ENCODE measurements at places on chromosomes 13 and 19.
A peak's percentile ranks its signal among the peaks of the same experiment; 100 is the strongest.

DNA sequence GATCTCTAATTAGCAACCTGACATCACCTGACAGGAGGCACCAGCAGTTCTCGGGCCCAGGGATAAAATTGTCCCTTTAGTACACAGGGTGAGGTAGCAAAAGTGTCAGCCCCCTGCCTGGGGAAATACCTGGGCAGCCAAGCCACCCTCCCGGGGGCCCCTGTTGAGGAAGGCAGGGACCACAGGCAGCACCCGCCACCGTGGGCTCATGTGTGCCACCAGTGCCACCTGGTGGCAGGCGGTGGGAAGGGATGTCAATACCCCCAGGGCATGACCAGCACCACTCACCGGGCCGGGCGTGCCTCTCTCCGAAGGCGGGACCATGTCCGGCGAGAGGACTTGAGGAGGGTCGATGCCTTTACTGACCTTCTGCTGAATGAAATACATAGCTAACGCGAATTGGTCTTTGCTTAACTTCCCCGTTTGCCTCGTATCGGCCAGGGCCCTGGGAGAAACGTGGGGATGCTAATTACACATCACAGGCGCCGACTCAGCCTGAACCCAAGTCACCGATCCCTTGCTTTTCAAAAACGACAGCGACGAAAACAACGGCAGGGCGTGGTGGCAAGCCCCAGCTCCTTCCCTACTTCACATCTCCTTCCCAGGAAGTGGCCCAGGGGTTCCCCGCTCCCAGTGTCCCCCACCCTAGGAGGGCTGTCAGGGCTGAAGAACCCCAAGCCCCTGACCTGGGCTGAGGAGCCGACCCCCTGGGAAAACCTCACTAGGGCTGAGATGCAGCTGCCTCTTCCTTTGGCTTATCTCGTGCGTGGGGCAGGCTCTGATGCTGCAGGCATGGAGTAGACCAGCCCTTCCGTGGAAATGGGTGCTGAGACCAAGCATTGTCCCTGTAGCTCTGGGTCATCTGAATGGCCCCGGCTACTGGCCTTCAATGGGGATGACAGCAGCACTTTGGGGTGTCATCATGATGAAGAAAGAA, 53.8 kb downstream of the EPS15L1 start:
- DNase-seq: no peak

DNA sequence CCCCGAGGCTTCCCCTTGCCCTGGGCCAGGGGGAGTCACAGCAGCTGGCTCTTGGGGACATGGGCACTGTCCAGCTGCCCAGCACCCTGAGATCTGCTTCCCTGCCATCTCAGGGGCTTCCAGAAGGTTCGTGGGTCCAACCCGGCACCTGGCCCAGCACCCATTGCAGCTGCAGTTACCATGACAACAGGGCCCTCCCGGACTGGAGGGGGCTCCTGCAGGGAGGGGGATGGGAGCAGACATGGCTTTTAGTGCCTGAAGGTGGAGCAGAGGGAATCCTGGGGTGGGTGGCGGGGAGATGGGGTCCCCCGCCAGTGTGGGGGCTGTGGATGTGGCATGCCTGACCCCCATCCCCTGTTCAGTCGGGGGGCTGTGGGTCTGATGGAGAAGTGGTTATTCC, 14.7 kb downstream of the PIN1 start:
- DNase-seq: no peak

DNA sequence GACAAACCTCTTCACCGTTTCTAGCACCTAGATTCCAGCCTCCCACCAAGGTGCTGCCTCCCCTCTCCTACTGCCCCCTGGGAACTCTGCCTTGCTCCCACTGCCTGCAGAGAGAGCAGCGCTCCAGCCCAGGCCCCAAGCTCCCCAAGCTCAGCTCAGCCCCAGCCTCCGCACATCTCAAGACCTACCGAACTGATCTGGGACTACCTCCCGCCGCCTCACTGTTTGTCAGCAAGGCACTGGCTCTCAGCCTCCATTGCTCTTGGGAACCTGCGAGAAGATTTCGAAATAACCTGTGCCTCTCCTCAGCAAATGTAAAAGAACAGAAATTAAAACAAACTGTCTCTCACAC, 92.4 kb upstream of the GPR183 start:
- DNase-seq: no peak

GRCh38 chr13:98741741-98742435, 10.6 kb downstream of the SLC15A1 start:
- no peak for DNase-seq

DNA sequence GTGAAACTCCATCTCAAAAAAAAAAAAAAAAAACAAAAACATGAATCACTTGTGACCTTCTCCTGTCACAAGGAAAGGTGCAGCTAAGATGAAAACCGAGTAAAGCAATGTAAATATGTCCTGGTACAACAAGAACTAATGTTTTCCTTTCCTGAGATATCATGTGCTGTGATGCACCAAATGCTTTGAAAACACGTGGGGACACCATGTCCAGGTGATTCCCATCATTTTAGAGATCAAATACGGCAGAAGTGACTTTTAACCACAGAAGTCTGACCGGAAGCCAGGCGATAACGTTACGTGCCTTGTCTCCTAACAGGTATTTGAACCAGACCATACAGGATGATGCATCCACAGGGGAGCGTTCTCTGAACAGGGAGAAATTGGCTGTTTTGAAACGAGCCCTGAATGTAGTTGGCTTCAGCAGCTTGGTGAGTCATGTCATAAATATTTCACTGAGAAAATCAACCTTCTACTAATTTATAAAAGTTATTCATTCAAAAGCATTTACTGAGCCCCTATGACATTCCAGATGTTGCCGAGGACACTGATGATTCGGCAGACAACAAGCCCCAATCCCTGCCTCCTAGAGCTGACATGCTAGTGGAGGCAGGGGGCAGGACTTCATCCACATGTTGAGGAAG, 328.1 kb downstream of the MYO16 start:
- no peak for DNase-seq

DNA sequence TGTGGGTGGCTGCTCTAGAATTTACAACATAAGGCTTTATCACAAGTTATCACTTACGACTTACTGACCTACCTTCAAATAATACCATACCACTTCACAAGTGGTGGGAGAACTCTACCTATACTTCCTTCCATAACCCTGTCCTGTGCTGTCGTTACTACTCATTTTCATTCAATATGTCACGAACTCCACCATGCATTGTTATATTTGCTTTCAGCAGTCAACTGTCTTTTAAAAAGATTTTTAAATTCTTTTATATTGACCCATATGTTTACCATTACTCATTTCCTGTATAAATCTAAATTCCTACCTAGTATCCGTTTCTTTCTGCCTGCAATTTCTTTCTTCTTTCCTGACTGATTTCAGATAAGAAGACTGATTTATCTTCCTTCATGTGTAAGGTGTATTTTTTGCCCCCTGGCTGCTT, 200.0 kb downstream of the KLF12 start:
- DNase-seq: no peak

DNA sequence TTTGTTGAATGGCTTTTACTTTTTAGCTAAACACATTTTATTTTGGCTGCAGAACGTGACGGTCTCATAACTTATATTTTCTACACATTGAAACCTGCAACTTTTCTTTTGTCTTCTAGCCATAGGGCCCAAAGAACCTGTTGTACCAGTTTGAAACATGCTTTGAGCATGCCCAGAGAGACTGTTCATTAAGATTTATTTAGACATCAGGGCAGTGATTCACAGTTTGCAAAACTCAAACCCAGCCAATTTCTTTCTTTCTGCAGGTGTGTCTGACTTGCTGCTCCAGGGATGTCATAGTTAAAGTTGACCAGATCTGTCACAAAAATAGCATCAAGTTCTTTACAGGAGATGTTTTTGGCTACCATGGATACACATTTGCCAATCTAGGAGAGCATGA, 22.0 kb downstream of the SAE1 start:
- no peak for DNase-seq

DNA sequence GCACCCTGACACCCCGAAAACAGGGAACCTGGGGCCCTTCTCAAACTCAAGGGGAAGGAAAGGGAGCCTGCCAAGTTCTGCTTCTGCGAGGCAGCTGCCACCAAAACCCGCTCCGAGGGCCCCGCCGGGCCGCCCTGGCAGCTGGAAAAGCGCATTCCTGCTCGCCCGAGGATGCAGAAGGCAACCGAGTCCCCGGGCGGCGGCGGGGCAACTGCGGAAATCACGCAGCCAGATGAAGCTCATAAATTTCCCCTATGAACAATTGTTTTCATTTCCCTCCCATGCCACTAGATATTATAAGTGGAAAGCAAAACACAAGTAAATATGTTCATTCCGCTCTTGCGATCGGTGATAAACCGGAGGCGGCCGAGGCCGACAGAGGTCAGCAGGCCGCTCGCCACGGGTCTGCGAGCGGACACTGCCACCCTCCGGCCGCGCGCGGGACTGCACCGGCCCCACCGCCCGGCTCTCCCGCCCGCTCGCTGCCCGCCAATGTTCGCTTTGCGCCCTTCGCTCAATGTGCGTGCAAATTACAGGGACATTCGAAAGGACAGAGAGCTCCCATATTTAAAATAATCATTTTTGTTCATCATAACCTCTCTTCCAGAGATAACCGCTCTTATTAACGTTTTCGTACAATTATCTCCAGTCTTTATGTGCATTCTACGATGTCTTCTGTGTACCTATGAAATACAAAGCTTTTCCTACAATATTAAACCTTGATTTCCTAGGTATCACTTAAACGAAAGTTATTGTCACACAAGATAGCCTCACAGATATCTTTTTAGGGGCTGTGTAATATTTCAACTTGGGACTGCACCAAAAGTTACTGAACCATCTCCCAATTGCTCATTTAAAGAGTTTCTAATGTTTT, 120.8 kb upstream of the ZNF507 start:
- peak; percentile 7 for DNase-seq

- DNase-seq: no peak
These were observed 11.8 kb downstream of the STAP2 start for GRCh38 chr19:4326837-4327251.

- no peak for DNase-seq
These were observed 1.3 kb upstream of the SNAPC2 start for GRCh38 chr19:7918615-7919421.

GRCh38 chr19:20423381-20424197, 142.0 kb downstream of the ZNF737 start:
- DNase-seq: no peak

DNA sequence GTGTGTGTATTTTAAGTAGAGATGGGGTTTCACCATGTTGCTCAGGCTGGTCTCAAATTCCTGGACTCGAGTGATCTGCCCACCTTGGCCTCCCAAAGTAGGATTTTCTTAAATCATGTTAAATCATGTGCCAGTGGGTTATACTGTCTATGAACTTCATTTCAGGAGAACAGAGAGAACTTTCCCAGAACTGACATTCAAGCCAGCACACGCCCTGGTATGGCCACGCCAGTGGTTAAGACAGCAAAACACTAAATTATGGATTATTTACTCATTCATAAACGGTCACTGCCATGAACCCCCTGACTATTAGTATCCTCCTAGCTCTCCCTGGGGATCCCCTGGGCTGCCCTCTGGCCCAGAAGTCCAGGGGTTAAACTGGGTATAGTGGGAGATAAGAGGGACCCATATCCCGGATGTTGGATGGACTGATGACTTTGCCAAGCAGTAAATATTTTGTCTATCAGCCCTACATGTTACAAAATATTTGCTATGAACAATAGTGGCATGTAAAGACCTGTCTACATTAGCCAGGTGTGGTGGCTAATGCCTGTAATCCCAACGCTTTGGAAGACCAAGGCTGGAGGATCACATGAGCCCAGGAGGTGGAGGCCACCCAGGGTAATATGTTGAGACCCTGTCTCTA, 16.1 kb upstream of the STRN4 start:
- no peak for DNase-seq

DNA sequence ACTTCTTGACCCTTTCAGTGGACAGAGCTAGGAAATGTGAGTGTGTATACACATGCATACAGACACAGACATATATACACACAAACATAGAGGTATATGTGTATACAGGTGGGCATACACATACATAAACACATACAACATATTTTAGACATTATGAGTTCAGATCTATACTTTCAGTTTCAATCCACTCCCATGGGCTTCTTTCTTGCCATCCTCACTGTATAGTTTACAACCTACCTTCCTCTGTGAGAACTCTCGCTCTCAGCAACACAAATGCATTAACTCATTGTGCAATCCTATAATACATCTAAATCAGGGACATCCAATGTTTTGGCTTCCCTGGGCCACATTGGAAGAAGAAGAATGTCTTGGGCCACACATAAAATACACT, 21.2 kb upstream of the SCEL start:
- DNase-seq: no peak

DNA sequence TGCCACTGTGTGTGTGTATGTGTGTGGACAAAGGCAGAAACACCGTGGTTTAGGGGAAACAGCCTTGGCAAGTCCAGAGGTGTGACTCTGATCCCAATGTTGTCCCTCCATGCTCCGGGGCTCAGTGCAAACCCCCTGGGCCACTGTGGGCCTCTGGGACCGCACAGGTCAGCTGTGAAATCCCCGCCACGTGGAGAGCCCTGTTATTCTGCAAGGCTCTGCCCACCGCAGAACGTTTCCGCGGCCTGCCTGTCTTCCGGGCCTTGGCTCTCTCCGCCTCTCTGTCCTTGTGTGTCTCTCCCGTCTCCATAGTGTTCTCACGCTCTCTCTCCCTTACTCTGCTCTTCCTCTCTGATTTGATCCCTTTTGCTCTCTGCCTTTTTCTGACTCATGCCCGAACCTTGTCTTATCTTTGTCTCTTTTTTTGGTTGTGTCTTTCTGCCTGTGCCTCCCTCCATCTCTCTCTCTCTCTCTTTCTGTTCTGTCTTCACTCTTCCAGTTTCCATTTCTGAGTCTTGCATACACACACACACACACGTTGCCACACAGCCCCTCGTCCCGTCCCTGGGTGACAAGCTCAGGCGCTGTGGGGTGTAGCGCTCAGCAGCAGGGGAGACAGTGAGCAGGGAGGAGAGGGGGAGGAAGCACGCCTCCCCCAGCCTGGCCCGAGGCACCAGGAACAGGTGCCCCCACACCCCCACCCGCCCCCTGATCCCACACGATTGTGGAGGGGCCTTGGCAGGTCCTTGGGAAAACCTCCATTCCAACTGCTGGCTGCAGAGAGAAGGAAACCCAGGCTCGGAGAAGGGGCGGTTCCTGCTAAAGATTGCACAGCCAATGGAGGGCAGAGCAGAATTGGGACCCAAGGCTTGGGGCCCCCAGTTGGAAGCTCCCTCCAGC, 3.0 kb downstream of the TTYH1 start:
- peak; percentile 48 for DNase-seq

DNA sequence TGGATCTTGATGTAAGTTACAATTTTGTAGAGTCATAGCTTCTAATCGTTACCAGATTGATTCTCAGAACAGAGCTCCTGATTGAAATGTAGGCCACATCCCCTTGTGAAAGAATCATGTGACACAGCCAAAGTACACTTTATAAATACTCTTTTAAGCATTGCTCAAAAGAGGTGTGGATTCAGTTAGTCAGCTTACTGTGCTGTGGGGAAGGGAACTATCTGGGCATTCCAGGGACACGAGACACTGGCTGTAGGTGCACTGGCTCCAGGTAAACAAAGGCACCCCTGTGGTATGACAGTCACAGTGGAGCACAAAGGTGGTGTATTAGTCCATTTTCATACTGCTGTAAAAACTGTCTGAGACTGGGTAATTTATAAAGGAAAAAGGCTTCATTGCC, 222.8 kb downstream of the LIG4 start:
- no peak for DNase-seq

GRCh38 chr13:44142540-44142867, 231.1 kb upstream of the SERP2 start:
- DNase-seq: no peak

GRCh38 chr19:3805859-3806258, 19.7 kb upstream of the MATK start:
- no peak for DNase-seq

GRCh38 chr13:21371011-21371410, 88.1 kb downstream of the ZDHHC20 start:
- DNase-seq: no peak
